NCI-H460 (cell line): ENCODE measurements at places on chromosomes 2 and 18.

DNA sequence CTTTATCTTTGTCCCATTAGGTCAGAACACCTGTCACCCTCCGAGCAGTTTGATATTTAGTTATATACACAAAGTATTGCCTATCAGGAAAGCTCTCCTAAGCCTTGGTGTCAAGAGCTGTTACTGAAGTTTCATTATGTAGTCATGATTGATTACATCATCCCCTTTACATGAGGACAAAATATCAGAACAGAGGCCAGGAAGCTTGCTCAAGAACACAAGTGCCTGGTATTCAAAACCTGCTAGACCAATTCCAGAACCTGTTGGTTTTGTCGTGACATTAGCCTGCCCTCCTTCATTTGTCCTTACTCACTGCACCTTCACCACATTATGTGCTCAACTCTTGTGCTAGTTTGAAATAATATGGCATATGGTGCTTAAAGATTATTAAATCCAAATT is 377.1 kb downstream of the CDH19 start:
- no peak for DNase-seq

DNA sequence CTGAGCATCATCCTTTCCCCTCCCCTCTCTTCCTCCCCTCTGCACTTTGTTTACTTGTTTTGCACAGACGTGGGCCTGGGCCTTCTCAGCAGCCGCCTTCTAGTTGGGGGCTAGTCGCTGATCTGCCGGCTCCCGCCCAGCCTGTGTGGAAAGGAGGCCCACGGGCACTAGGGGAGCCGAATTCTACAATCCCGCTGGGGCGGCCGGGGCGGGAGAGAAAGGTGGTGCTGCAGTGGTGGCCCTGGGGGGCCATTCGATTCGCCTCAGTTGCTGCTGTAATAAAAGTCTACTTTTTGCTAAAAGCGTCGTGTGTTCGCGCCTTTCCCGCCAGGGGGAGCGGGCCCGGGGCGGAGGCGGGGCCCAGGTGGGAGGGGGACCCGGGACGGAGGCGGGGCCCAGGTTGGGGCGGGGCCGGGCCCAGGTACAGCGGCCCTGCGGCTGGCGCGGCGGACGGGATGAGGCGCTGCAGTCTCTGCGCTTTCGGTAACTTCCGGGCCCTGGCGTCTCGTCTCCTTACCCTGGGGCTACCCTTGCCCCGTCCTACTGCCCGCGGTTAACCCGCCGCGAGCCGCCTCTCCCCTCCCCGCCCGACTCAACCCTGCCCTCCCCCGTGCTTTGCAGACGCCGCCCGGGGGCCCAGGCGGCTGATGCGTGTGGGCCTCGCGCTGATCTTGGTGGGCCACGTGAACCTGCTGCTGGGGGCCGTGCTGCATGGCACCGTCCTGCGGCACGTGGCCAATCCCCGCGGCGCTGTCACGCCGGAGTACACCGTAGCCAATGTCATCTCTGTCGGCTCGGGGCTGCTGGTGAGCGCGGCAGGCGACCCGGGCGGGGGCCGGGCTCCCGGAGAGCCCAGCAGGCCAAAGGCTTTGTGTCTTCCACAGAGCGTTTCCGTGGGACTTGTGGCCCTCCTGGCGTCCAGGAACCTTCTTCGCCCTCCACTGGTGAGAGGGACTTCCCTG is at the start of gene KRTCAP3:
TSS of gene KRTCAP3 (plus strand) at position 424 of the 962 bp plus-strand sequence. CDS start at position 456, 32 bp downstream.
- no peak for DNase-seq

GRCh38 chr2:96154506-96155380 is 9.5 kb upstream of the DUSP2 start:
- no peak for DNase-seq

GRCh38 chr2:201938156-201938775 is 95.4 kb upstream of the FZD7 start:
- no peak for DNase-seq

- no peak for DNase-seq
Observed at GRCh38 chr18:61727241-61728193, 165.3 kb downstream of the RNF152 start.

GRCh38 chr2:233349005-233349998 is 5.0 kb upstream of the DGKD start:
- DNase-seq: no peak

- DNase-seq: peak; percentile 26
Observed at GRCh38 chr2:135875491-135876065, 665 bp downstream of the MCM6 start.

- DNase-seq: no peak
Observed at GRCh38 chr2:9831670-9832069, 11.6 kb upstream of the TAF1B start.

GRCh38 chr2:105864262-105864661 is 119.5 kb downstream of the NCK2 start:
- no peak for DNase-seq

- no peak for DNase-seq
Observed at GRCh38 chr2:236728916-236729670, 159.5 kb downstream of the ACKR3 start.

DNA sequence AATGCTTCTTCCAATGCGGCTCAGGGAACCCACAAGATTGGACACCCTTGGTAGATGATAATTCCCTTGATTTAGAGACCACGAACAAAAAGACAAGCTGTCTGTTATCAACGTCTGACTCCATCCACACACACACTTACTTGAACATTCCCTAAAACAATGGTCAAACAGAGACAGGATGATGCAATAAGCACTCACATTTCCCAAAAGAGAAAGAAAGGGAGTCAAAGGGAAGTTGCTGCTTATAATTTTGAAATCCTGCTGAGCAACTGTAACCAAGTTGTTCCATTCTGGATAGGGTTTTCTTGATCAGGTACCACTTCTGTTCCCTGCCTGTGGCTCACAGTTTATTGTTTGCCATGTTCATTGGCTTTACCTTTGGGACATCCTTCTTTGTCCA is 571.3 kb upstream of the CNTNAP5 start:
- no peak for DNase-seq

DNA sequence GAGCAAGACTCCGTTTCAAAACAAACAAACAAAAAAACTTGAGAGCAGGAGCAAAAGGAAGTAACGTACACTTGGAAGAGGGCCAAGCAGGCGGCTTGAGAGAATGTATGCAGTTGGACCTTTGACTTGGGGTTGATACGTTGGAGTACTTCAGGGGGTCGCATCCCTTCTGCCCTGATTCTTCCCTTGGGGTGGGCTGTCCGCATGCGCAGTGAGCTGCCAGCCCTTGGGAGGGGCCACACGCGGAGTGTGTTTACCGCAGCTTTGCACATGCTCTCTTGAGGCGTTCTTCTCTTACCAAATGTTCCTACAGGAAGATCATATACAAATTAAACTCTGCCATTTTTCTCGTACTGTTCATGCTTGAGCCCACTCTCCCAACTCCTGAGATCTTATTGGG is 38.1 kb upstream of the SOCS6 start:
- no peak for DNase-seq

- no peak for DNase-seq
Observed at GRCh38 chr2:199903111-199903510, 8.0 kb upstream of the C2orf69 start.

GRCh38 chr2:9815076-9815475 is 28.2 kb upstream of the TAF1B start:
- DNase-seq: no peak

DNA sequence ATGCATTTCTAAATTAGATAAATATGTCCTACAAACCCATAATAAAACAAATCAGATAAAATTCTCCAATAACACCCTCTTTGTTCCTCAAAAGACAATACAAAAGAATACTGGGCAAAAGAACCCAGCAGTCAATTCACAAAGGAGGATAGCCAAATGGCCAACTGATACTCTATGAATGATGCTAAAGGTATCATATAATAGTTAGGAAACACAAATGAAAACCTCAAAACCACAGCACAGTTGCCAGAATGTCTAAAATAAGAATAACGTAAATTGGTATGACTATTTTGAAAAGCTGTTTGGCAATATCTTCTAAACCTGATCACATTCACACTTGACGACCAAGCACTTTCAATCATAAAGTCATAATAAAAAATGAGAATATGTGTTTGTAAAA is 315.4 kb downstream of the CDH7 start:
- DNase-seq: no peak

DNA sequence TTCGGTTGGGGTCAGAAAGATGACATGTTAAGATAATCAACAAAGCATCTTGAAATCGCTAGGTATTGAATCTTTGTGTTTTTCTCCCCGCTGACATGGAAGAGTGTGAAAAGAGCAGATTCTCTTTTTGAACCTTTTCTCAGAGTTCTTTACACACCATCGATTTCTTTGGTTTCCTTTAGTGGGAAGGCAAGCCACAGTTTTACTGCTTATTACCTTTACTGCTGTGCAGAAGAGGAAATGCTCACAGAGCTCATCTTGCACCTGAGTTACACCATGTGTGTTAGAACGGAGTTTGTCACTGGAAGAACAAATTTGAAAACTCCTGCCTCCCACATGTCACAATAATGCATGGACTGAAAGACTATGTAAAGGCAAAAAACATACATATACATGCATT is 45.3 kb upstream of the PDK1 start:
- no peak for DNase-seq

DNA sequence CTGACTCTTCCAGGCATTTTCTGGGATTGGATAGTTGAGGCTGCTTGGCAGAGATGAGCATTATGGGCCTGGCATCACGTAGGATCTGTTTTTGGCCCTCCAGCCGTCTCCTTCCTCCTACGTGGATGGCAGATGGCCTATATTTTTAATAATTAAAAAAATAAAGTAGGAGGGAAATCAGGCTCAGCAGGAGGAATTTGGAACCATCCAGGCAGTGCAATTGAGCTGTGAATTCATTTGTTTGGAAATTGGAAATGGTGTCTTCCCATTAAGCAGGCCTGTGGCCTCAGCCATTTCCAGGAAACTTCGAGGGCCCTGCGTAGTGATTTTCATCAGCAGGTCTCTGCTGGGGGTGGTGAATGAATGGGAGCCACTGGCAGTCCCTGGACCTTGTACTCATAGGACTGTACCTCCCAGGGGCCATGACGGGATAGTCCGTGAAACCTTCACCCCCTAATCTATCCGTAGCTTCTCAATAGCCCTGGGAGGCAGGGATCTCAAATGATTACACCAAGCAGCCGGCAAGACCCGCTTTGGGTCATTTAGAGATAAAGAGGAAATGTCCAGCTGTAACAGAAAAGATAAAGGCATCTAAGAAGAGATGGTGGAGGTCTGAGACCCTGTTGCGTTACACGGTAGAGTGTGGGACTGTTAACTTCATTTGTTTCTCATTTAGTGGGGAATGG is 73.1 kb upstream of the TNP1 start:
- DNase-seq: no peak

GRCh38 chr18:13480571-13481255 is 245.6 kb downstream of the FAM210A start:
- DNase-seq: no peak

DNA sequence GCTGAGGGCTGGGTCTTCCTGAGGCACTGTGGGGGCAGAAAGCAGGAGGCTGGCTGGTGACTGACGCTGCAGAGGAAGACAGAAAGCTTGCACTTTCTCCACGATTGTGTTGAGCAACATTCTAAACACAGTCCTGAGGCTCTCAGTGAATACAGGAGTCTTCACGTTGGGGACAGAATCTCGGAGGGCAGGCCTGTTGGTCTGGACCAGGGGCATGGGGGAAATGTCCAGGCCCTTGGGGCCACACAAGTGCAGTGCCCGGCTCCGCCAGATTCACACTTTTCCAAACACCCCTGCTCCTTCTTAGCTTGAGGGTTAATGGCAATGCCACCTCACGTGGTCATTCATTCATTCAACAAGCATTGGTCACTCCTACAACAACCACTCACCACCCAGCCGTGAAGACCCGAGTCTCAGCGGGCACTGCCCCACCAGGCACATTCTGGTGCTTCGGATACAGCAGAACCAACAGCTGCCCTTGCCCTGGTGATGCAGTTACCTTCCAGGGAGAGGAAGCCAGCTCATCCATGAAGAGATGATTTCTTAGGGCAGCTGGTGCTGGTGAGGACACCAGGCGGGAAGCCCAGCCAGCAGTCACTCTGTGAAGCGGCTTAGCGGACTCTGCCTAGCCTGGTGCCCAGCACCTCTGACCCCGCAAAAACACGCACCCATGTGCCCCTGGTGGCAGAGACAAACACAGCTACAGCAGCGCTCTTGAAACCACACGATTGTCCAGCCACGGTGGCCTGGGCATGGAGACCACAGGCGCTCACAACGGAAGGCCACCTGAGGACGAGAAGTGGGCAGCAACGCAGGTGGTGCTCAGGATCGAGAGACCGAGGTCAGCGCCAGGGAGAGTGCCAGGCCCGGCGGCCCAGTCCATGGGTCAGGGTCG is 10.9 kb upstream of the GPC1 start:
- no peak for DNase-seq

GRCh38 chr2:59936048-59936447 is 617.4 kb downstream of the BCL11A start:
- DNase-seq: no peak

DNA sequence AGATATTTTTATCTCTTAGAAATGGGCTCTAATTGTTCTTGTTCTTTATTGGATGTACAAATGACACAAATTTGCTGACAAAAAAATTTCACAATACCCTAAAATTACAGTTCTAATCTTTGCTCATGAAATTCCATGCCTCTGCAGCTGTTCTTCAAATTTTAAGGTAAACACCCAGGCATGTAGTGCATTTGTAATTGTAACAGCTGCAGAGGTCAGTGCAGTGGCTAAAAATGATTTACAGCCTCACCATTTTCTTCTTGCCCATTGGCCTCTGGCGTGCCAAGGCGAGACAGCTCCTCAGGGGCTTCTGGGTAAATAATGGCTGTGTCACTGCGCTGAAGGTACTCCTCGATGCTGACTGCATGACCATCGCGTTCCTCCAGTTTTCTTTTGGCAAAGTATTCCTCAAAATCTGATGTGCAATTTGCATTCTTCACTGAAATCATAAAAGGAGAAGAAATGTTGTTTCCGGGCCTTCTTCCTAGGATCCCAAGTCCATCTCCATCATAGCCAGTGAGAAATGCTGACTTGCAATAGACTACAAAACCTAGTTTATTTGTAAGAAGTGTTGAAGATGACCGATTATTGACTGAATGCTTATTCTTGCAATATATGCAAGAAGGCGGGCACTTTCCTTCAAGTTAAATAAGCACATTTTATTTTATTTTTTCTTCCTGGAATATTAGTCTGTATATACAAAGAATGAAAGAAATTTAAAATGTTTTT is 115.2 kb downstream of the ZEB2 start:
- no peak for DNase-seq

- DNase-seq: no peak
Observed at GRCh38 chr2:26864646-26865045, 16.7 kb downstream of the DPYSL5 start.

GRCh38 chr18:45660746-45661145 is 45.5 kb downstream of the SLC14A2 start:
- no peak for DNase-seq

GRCh38 chr2:240955306-240956170 is 42.9 kb upstream of the SNED1 start:
- DNase-seq: no peak

DNA sequence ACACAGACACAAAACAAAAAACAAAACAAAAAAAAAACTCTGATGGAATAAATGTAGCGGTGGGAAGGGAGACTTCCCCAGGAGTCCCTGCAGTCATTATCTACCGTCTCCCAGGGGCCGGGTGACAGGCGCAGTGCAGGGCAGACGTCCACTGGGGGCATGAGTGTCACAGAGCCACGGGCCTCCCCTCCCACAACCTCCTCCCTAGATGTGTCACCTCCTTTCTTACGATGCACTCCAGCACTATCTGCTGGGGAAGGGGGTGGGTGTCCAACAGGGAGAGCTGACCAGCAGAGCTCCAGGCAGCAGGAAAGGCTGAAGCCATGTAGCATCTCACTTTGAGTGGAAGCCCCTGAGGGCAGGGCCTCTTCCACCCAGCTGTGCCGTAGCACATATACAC is 84.5 kb downstream of the LONRF2 start:
- no peak for DNase-seq

- no peak for DNase-seq
Observed at GRCh38 chr2:12376025-12376424, 340.7 kb upstream of the TRIB2 start.

- no peak for DNase-seq
Observed at GRCh38 chr18:77248873-77249568, 627 bp upstream of the GALR1 start.
